ENCODE measurements at places on chromosomes 11 and 22.

DNA sequence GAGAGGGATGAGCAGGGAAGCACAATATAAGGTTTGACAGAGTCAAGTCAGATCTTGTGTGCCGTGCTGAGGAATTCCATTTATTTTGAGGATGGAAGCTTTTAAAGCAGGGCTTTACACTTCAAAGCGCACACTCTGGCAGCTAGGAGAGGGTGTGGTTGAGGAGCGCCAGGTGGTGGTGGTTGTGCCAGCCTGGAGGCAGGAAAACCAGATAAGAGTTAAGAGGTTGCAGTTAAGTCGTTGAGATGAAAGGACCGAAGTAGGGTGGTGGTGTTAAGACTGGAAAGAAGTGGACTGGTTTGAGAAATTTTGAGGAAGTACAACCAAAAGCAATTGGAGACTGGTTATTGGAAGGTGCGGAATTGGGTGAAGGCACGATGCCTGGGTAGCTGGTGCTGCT, 231.6 kb upstream of the TBCEL start:
- no peak for DNase-seq

DNA sequence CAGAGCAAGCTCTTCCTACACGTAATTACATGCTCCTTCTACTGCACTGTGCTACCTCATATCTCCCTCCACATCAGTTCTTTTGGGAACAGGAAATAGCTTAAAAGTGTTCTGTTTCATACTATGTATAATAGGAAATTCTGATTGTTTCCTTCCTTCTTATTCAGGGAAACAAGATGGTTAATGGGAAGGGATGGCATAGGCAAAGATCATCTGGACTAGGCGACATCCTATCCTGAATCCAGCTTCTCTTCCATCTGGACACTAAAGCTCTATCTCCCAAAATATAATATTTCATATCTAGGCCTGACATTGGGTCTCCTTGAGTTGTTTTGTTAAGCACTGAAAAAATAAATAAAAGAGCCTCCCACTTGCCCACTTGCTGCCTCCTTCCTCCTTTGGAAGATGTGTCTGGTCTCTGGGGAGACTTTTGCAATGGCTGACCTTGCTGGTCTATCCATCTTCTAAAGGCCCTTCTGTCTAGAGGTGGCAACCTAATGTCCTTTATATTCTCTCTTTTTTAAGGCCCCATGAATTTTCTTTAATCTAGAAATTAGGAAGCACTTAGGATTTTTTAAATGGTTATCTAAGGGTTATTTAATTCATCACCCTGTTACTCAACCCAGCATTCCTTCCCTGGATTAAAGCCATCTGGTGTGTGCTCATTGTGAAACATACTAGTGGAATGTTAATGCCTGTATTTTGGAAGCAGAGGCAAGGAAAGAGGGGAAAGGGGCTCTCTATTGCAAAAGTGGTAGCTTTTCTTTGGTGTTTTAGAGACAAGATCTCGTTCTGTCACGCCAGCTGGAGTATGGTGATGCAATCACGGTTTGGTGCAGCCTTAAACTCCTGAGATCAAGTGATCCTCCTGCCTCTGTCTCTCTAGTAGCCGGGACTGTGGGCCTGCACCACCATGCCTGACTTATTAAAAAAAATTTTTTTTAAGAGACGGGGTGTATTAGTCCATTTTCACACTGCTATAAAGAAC, 20.6 kb downstream of the CLMP start:
- no peak for DNase-seq

GRCh38 chr22:40953471-40953870, 2.3 kb downstream of the RBX1 start:
- DNase-seq, result no peak

DNA sequence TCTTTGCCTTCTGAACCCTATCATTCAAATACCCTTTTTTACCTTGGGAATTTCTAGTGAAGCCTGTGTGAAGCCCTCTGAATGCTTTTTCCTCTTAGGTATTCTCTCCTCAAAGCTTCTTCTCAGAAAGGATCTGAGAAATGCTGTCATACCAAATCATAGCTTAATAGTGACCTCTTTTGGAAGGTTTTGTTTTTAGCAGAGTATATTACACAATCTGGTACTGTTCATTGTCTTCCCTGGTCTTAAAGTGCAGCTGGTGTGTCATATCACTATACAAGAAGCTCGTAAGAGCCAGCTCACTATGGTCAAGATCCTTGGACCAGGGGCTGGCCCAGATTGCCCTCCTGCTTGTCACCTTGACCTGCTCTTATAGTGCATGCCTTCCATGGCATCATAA, 204.4 kb upstream of the ANO5 start:
- DNase-seq, result no peak

- DNase-seq, result no peak
Observed at GRCh38 chr11:33320016-33320813, 63.0 kb downstream of the HIPK3 start.

- no peak for DNase-seq
Observed at GRCh38 chr11:107710301-107710700, 1.6 kb downstream of the SLN start.

- DNase-seq, result no peak
Observed at GRCh38 chr22:43901976-43902643, 10.3 kb upstream of the PNPLA5 start.

DNA sequence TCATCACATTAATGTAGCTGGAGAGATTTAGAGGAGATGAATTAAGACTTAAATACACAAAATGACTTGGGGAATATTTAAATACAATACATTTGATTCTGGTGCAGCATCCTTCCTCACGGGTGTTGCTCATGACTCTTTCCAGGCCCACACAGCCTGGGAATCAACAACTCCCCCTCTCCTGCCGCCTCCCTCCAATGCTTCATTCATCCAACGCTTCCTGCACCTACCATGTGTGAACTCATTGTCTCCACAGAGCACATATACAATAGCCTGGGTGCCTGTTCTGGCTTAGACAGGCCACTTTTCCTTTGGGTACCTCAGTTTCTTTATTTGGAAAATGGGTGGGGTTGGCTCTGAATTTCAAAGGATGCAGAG, 476.9 kb upstream of the CADM1 start:
- DNase-seq, result no peak

DNA sequence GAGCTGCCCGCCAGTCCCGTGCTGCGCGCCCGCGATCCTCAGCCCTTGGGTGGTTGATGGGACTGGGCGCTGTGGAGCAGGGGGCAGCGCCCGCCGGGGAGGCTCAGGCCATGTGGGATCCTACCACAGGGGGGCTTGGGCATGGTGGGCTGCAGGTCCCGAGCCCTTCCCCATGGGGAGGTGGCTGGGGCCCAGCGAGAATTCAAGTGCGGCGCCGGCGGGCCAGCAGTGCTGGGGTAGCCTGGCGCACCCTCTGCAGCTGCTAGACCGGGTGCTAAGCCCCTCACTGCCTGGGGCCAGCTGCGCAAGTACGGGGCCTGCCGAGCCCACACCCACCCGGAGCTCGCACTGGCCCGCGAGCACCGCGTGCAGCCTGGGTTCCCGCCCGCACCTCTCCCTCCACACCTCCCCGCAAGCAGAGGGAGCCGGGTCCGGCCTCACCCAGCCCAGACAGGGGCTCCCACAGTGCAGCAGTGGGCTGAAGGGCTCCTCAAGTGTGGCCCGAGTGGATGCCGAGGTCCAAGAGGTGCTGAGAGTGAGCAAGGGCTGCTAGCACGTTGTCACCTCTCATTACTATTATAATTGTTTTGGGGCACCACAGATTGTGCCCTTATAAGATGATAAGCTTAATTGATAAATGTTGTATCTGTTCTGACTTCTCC, 333.2 kb downstream of the CASP12 start:
- DNase-seq, result no peak

DNA sequence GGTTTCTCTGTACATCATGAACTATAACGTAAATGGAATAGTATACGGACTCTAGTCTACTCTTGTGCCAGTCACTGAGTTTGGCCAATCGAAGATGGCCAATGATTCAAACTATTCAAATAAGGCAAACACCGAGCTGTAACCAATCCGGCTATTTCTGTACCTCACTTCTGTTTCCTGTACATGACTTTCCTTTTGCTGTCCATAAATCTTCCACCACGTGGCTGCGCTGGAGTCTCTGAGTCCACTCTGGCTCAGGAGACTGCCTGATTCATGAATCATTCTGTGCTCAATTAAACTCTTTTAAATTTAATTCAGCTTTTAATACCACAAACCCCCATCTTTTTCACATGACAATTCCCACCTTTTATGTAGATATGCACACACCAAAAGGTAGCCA, 1.5 kb upstream of the JAML start:
- DNase-seq, result no peak

- DNase-seq, result no peak
Observed at GRCh38 chr11:102385085-102386007, 38.3 kb downstream of the BIRC2 start.

DNA sequence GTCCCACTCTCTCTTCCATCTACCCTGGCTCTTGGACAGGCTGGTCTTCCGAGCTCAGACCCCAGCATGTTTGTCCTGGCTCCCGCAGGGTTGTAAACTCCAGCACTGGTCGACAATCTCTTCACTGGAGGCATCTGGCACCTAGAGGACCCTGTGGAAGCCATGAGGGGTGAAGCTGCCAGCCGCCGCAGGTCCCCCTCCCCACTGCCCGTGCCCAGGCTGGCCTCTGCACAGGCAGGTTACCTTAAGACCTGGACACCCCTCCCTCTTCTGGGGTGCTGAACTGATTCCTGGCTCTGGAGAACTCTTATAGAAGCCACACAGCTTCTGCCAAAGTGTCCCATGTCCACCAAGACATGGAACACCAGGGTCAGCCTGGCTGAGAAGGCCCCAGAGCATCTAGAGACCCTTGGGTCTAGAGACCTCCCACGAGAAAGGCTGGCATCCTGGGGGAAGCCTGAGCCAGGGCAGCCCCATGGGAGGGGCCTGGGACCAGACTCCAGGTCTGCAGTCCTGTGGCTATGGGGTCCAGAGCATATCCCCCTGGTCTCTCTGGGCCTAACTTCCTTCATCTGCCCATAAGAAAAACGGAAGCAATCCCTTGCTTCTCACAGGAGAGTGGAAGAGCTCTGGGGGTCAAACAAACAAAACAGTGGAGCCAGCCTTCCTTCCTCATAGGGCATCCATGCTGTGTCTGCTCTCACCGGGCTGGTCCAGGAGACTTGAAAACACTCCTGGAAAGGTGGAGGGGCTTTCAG, 30.6 kb downstream of the LMO1 start:
- DNase-seq, result no peak
